Smooth muscle cell of the brain vasculature (primary cell): ENCODE measurements at places on chromosomes 16 and 17.

GRCh38 chr16:2026461-2027023, at the start of gene NHERF2:
Gene NHERF2 (plus strand): TSS chr16:2026902. CDS start chr16:2027006, 104 bp downstream.
- DNase-seq: no peak

GRCh38 chr17:75504347-75505151, 10.8 kb downstream of the CASKIN2 start:
- DNase-seq: no peak

GRCh38 chr17:3988297-3989040, 24.2 kb upstream of the ATP2A3 start:
- DNase-seq: no peak

GRCh38 chr17:75152922-75153779, 1.2 kb downstream of the JPT1 start:
- DNase-seq: no peak

- DNase-seq: no peak
Observed at GRCh38 chr16:89423681-89424260, 66.6 kb downstream of the ANKRD11 start.

- no peak for DNase-seq
Observed at GRCh38 chr16:46768809-46769208, 20.7 kb upstream of the MYLK3 start.

DNA sequence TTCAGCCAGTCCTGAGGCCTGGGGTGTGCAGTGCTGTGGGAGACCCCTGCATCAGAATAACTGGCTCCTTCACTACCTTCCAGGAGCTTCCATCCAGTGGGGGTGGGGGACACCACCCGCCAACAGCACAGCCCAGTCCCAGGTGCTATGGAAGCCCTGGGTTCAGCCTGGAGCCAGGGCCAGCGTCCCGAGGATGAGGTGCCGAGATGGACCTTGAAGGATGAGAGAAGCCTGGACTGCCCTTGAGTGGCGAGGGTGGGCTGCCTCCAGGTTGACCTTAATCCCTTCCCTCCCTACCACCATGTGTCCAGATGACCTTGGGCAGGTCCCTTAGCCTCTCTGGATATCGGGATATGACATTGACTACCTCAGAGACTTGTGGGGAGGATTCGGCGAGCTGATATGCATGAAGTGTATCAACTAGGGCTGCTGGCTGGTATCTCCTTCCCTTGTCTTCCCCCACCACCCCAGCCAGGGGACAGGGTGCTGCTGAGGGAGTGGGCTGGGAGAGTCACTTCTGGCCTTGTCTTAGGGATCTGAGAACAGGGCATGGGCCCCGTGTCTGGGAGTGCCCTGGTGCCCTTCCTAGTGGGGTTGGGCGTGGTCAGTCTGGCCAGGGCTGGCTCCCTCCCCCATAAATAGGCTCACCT, 14.2 kb upstream of the LASP1NB start:
- no peak for DNase-seq

DNA sequence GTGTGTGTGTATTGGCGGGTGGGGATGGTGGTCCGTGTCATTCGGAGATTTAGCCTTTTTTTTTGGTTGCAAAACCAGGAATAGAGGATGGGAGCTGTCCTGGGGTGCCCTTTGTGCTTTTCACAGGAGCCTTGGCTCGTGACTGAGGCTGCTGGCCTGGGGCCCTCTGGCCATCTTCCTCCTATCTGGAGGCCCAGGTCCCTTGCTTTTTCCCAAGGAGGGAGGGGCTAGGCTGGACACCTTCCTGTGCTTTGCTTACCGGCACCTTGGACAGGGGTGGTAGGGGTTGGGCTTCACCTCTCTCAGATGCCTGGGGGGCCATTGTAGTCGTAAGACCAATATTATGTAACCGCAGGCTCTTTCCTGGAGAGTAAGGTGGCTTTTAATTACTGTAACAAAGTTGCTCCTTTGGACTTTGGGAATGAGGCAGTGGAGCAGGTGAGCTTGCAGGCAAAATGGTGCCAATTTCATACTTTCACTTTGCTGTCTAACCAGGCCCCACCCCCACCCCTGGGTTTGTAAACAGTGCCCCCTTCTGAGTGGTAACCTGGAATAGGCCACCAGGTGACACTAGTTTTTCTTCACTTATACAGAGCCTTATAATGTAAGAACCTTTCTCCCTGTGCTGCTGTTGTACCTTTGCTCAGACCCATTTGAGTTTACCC, 1.2 kb downstream of the DYNLL2 start:
- DNase-seq: no peak

GRCh38 chr16:31334934-31335333, 20.0 kb upstream of the ITGAX start:
- no peak for DNase-seq

- no peak for DNase-seq
Observed at GRCh38 chr17:37713028-37713431, 31.8 kb downstream of the HNF1B start.

- DNase-seq: no peak
Observed at GRCh38 chr16:9072806-9073341, 18.6 kb upstream of the HAPSTR1 start.

GRCh38 chr17:56801459-56802178, 32.1 kb downstream of the C17orf67 start:
- DNase-seq: no peak

GRCh38 chr16:87389245-87389644, 2.9 kb upstream of the MAP1LC3B start:
- DNase-seq: no peak

GRCh38 chr17:50392621-50393020, 4.7 kb downstream of the LRRC59 start:
- DNase-seq: no peak
